ENCODE measurements at places on chromosomes 7 and 10. TPM values are rescaled to one million over a fixed set of nuclear protein-coding genes. Genes with fewer than 3 reads are reported as not detected.

DNA sequence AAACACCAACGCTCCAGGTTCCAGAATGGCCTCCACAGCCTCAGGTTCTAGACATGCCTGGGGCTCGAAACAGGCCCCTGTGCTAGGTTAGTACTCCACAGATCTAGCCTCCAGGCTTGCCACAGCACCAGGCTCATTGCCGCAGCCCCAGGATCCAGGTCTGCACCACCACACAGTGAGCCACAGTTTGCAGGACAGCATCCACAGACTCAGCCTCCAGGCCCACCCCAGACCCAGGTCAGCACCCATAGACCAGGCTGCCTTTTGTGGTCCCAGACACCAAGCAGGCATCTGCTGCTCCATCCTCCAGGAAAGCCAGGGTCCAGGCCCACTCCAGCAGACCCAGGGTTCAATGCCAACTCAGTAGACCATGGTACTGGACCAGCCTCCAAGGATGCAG is 132.3 kb upstream of the VSTM2A start:
- DNase-seq: no peak

DNA sequence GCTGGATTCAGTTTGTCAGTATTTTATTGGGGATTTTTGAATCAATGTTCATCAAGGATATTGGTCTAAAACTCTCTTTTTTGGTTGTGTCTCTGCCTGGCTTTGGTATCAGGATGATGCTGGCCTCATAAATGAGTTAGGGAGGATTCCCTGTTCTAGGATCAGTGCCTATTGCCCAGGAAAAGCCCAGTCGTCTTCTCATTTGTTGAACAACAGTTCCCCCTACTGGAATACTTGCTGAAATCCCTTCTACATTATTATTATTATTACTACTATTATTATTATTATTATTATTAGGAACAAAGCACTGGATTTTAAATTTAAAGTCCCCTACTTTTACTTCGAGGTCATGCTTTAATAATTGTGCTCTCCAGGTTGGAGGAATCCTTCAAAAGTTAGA is 528.9 kb downstream of the MAGI2 start:
- no peak for DNase-seq

HOXA6 gene
- 0.34 TPM for total RNA-seq

- no peak for DNase-seq
Observed at GRCh38 chr10:133114726-133115452, 27.2 kb downstream of the ADGRA1 start.

- DNase-seq: no peak
Observed at GRCh38 chr7:128154504-128154903, 86.6 kb upstream of the LEP start.

DNA sequence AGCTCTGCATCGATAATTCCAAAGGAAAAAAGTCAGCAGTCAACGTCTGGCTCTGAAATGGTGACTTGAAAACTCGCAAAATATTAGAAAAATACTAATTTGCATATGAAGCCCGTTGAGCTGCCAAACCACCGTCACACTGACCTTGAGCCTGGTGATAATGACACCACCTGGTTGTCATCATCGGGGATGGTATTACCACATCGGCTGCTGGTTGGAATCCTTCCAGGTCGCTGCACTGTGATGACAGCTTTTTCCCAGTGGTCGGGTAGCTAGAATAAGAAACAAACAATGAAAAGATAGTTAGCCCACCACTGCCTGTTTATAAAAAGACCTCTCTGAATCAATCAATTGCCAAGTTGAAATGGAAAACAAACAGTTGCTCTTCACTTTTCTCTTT is 41.6 kb downstream of the LAMB1 start:
- DNase-seq: peak; percentile 73

DNA sequence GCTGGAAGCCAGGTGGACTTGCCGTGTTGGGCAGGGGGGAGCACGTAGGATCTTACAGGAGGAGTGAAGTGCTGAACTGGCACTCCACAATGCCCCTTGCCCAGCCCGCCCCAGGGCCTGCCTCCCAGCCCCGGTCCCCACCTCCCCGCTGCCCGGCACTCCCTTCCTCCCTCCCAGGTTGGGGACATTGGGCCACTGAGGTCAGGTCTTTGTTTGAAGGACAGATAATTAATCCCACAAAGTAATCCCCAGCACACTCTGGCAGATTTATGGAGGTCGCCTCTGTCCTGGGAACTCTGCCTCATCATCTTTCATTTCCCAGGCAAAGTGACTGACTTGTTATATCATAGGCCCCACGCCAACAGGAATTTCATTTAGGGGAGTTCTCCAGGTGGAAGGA is 122.8 kb downstream of the C10orf105 start:
- no peak for DNase-seq

DNA sequence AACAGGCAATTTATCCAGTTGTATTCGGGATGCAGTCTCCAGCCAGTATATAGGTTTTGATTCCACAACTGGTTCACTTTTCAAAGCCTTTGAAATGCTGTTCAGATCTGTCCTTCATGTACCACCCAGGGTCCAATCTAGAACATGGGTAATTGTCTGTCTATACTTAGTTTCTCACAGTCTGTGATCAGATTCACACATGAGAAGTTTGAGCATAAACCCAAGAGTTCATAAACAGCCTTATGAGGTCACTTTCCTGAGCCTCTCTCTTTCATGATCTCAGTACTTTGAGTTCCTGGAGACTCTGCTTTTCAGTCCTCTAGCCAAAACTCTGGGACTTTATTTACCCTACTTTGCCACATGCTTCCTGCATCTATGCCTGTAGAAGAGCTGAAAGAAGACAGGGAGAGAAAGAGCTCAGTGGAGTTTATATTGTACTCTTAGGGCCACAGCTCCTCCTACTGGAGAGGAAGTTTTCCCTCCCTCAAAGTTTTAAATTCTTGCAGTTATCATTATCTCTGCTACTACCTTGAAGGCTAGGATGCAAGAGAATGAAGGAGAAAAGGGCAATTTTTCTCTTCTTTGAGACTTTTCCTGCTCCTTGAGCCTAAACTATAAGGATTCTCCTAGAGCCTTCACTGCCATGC is 172.0 kb downstream of the ZEB1 start:
- no peak for DNase-seq

ZNF488 gene
- 0.20 TPM for total RNA-seq

DNA sequence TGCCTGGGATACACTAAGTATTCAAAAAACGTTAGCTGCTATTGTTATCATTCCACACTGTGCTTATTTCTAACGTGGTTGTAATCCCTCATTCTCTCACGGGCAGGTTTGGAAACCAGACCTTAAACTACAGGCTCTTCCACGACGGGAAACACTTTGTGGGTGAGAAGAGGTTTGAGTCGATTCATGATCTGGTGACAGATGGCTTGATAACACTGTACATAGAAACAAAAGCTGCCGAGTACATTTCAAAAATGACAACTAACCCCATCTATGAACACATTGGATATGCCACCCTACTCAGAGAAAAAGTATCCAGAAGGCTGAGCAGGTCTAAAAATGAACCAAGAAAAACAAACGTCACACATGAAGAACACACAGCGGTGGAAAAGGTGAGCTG is 163.2 kb upstream of the PRR15 start:
- no peak for DNase-seq

TAF5 gene
- 4.0 TPM for total RNA-seq

GRCh38 chr10:130053561-130053960 is 57.1 kb downstream of the C10orf143 start:
- DNase-seq: no peak

DNA sequence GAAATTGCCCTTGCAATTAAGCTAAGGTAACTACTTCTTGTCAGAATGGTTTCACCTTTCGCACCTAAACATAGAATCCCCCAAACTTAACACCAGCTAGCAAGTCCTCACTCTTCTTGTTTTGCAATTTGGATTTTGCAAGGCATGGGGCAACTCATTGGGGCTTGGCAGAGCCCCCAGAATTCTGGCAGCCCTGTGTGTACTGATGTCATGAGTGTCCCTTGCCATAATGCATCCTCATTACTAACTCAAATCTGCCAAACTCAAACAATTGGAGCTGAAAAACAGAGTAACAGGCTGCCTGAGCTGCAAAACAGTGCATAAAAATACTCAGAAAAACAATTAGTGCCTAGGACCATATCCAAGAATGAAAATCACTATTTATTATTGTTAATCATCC is 7.9 kb upstream of the XPNPEP1 start:
- no peak for DNase-seq

DNA sequence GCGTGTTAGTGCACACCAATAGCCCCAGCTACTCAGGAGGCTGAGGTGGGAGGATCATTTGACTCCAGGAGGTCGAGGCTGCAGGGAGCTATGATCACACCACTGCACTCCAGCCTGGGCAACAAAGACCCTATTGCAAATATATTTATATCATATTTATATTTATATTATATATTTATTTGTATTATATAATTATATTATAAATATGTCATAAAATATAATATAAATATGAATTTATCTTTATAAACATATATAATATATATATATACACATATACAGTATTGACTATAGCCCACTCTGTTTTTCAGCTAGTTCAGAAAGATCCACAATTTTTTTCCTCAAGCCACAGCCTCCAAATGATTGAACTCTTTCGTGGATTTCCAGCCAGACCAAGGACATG is 45.3 kb upstream of the MYL10 start:
- DNase-seq: no peak

GRCh38 chr10:116113721-116114501 is 159.1 kb downstream of the GFRA1 start:
- no peak for DNase-seq

GPR26 gene
- not detected for total RNA-seq

- DNase-seq: peak; percentile 74
Observed at GRCh38 chr10:80158598-80159127, 26.1 kb downstream of the PLAC9 start.

- no peak for DNase-seq
Observed at GRCh38 chr10:11175823-11176243, 158.2 kb downstream of the CELF2 start.

- no peak for DNase-seq
Observed at GRCh38 chr10:73506491-73506890, 10.7 kb upstream of the PPP3CB start.

GRCh38 chr7:20597339-20597738 is 18.1 kb upstream of the ABCB5 start:
- DNase-seq: no peak

- no peak for DNase-seq
Observed at GRCh38 chr7:28700096-28700495, 258.0 kb downstream of the TRIL start.

DNA sequence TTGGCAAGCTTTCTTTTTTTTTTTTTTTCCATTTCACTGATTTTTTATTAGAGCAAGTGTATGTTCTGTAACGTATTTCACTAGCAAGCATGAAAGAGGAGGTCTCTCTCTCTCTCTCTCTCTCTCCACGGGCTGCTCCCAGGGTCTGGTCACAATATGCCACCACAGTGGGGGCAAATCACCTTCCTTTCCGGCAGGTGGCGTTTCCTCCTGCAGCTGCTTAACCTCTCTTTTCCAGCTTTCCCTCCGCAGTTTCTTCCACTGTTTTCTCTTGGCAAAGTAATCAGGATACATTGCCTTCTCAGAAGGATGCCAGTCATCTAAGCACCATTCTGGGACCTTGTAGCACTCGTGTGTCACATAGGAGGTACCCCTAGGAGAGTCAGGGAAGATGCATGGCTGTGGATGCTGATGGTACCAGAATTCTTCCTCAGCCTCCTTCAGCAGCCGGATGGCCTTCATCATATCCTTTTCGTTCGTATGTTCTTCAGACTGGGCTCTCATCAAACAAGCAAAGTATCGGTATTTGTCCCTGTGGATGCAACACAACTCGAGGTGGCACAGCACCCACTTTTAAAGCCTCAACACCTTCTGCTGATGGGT is 197.3 kb upstream of the PODXL start:
- no peak for DNase-seq

GRCh38 chr7:127447326-127447945 is 54.9 kb upstream of the ZNF800 start:
- no peak for DNase-seq

ABCB1 gene
- total RNA-seq: 22.8 TPM

- DNase-seq: no peak
Observed at GRCh38 chr7:140084972-140085371, 22.2 kb upstream of the PARP12 start.

DNA sequence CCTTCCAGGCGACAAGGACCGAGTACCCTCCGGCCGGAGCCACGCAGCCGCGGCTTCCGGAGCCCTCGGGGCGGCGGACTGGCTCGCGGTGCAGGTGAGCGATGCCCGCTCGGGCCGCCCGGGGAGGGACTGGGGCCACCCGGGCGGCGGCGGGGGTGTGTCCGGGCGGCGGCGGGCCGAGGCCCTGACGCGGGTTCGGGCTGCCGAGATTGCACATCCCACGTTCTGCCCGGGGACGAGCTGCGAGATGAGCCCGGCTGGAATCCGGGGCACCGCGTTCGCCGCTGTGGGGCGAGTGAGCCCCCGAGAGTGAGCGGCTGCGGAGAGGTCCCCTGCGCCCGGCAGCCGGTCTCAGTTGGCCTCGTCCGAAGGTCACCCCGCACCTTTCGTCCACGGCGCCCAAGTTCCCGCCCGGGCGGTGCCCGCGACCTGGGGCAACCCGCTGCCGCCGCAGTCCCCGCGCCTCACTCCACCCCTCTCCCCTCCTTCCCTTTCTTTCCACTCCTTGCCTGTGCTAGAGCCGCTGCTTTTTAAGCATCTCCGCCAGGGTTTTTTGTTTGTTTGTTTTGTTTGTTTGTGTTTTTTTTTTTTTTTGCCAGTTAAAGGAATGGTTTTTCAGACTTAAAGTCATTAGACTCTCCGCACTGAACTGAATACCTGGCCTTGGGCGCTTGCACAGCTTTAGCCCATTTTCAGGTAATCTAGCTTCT is 515 bp downstream of the RALA start:
- peak; percentile 18 for DNase-seq

Measured in ovary (tissue), 10 donors.